ENCODE measurements at places on chromosomes 4 and X. TPM values are rescaled to one million over a fixed set of nuclear protein-coding genes. Genes with fewer than 3 reads are reported as not detected.

The ANOS1 gene
- total RNA-seq = not detected

The SLC9B1 gene
- total RNA-seq = 1.7 TPM

The BEX3 gene
- total RNA-seq = 29.2 TPM

The FAM241A gene
- total RNA-seq = 3.9 TPM

The SERTM2 gene
- not detected for total RNA-seq

The FHDC1 gene
- 0.20 TPM for total RNA-seq

GRCh38 chrX:84339507-84340364, 151.7 kb upstream of the RPS6KA6 start:
- no peak overlapping the region for H3K27ac ChIP-seq
- H3K36me3 ChIP-seq = no peaks in the 10 kb centered on the region
- H3K4me3 ChIP-seq = no peak overlapping the region
- H3K27me3 ChIP-seq = no peaks in the 10 kb centered on the region

DNA sequence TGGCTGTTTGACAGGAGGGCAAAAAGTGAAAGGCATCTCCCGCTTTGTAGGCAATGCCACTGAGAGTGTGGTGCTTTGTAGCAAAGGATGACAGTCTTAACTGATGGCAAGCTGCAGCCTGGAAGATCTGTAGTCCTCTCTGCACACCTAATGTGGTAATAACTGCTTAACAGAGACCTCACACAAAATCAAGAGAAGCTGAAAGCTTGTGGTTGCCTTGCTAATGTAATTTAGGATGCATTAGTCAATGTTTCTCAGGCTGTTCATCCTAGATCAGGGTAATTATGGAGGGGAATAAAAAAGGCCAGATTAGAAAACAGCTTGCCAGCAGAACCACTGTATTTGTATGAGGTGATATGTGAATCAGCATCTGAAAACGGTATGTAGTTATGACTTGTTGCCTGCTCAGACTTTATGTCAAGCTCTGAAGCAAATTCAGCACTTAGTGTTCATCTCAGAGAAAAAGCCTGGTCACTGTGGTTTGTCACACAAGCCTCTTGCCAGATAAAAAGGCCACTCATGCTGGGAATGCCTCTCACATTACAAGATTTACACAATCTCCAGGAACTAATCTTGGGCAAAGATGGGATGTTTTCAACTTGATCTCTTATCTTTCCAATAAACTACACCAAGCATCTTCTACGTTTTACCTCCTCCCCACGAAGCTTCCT, 130.8 kb downstream of the ENOX2 start:
- H3K4me3 ChIP-seq = no peak overlapping the region
- no peak overlapping the region for H3K27ac ChIP-seq
- no peak for DNase-seq

DNA sequence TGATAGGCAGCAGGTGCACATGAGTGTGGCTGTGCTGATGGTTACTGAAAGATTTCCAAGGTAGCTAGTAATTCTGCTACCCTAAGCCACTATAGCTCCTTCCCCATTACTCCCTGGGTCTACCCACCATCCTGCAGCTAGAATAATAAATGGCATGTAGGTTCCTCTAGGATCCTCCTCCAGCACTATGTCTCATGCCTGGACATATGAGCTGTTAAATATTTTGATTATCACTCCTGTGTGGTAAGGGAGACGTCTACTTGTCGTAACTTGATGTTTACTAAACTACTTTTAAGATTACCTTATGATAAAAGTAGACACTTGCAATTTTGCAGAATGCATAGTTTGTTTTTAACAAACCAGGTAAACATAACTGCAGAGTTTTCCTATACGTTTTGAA, 35.5 kb downstream of the TET2 start:
- no peaks in the 10 kb centered on the region for H3K36me3 ChIP-seq
- no peak overlapping the region for H3K27ac ChIP-seq
- H3K4me3 ChIP-seq = no peak overlapping the region
- DNase-seq = no peak
- H3K4me1 ChIP-seq = peaks cover 4% of the 10 kb centered on the region

The CASP3 gene
- 26.1 TPM for total RNA-seq

- H3K27ac ChIP-seq = no peak overlapping the region
- H3K4me1 ChIP-seq = no peaks in the 10 kb centered on the region
- no peaks in the 10 kb centered on the region for H3K27me3 ChIP-seq
- no peak for DNase-seq
These were observed 8.1 kb downstream of the NEK1 start for GRCh38 chr4:169604131-169604900.

DNA sequence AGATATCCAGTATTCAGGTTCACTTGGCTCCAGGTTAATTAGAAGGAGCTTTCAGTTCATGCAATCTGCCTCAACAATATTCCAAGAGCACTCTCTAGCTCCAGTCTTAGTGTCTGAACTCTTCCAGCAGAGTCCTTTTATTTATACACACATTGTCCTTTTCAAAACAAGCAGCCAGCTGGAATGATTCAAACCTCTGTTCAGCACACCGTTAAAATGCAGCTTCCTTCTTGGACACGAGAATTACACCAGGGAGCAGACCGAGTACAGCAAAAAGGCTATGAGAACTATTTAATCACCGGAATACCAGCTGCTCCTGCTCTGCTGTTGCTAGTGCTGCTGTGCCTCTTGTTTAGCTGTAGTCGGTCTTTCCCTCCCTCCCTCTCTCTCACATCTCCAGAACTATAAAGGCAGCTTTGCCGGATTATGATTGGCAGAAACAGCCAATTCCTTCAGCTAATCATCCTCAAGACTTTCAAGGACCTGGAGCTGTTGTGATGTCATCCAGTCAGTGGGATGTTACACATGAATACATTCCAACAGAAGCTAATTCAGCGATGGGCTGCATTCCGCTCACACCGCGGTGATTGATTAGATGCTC, at the start of gene NDST4:
TSS of gene NDST4 (minus strand) at position 115 of the 601 bp plus-strand sequence. CDS start 36,584 bp downstream, outside the sequence.
- no peak within 1 kb of the TSS for H3K4me3 ChIP-seq
- DNase-seq = no peak
- H3K27me3 ChIP-seq = no peaks in the 10 kb centered on the region
- H3K4me1 ChIP-seq = no peaks in the 10 kb centered on the region
- no peak within 1 kb of the TSS for H3K27ac ChIP-seq

GRCh38 chr4:687971-688853, 739 bp downstream of the SLC49A3 start:
- no peak for DNase-seq
- H3K27me3 ChIP-seq = no peaks in the 10 kb centered on the region
- H3K36me3 ChIP-seq = no peaks in the 10 kb centered on the region
- H3K4me1 ChIP-seq = peaks cover 8% of the 10 kb centered on the region

The F8A2 gene
- not detected for total RNA-seq

The RPGR gene
- total RNA-seq = 18.1 TPM

The SLC10A7 gene
- total RNA-seq = 24.1 TPM

- H3K4me3 ChIP-seq = no peak overlapping the region
- no peak for DNase-seq
- no peaks in the 10 kb centered on the region for H3K4me1 ChIP-seq
- no peak overlapping the region for H3K27ac ChIP-seq
- no peaks in the 10 kb centered on the region for H3K27me3 ChIP-seq
These were observed 426.4 kb upstream of the RPS6KA3 start for GRCh38 chrX:20693078-20693477.

DNA sequence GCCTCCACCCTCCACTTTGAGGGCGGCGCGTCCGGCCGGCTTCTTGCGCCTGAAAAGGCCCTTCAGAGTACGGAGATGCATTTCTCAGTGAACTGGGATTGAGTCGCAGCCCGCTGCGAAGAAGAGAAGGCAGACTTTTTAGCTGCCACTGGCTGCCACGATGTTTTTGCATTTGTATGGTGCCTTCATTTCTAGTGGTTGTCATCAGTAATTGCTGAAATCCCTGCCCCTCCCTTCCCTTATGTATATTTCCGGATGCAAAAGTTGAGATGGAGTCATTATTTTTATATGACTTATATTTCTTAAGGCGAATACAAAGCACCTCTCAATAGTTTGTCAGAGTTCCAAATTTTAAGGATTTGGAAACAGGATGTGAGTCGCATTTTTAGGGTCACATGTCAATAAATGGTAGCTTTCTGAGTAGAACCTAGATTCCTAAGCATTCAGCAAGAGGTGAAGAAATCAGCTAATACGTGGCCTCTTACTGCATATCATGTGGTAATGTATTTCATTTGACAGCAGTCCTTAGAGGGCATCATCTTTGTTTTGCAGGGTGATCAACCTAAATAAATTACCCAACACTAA, 658 bp downstream of the ATP6AP2 start:
- no peaks in the 10 kb centered on the region for H3K27me3 ChIP-seq
- H3K4me3 ChIP-seq = peak overlapping the region; percentile 84
- peak overlapping the region; percentile 88 for H3K27ac ChIP-seq
- peaks cover 14% of the 10 kb centered on the region for H3K4me1 ChIP-seq
- DNase-seq = peak; percentile 48

DNA sequence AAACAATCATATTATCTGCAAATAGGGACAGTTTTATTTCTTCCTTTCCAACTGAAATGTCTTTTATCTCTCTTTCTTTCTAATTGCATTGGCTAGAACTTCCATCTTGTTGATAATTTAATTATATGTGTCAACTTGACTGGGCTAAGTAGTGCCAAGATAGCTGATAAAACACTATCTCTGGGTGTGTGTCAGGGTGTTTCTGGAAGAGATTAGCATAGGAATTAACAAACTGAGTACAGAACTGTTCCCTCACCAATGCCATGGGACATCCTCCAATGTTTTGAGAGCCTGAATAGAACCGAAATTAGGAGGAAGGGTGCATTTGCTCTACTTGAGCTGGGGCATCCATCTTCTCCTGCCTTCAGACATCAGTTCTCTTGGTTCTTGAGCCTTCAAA, 1027.2 kb downstream of the FAT4 start:
- no peaks in the 10 kb centered on the region for H3K4me1 ChIP-seq
- H3K27ac ChIP-seq = no peak overlapping the region
- no peaks in the 10 kb centered on the region for H3K36me3 ChIP-seq
- no peak overlapping the region for H3K4me3 ChIP-seq
- DNase-seq = no peak
- no peaks in the 10 kb centered on the region for H3K27me3 ChIP-seq

DNA sequence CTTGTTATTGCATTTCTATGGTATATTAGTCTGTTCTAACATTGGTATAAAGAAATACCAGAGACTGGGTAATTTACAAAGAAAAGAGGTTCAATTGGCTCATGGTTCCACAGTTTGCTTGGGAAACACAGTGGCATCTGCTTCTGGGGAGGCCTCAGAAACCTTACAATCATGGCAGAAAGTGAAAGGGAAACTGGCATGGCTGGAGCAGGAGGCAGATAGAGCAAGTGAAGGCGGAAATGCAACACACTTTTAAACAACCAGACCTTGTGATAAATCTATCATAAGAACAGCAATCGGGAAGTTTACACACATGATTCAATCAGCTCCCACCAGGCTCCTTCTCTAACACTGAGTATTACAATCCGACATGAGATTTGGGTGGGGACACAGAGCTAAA, 346.6 kb upstream of the GNPDA2 start:
- no peak overlapping the region for H3K27ac ChIP-seq
- no peaks in the 10 kb centered on the region for H3K27me3 ChIP-seq
- no peaks in the 10 kb centered on the region for H3K4me1 ChIP-seq

The TLR2 gene
- 1.4 TPM for total RNA-seq

The KIT gene
- total RNA-seq = 0.49 TPM

The CCDC149 gene
- total RNA-seq = not detected

DNA sequence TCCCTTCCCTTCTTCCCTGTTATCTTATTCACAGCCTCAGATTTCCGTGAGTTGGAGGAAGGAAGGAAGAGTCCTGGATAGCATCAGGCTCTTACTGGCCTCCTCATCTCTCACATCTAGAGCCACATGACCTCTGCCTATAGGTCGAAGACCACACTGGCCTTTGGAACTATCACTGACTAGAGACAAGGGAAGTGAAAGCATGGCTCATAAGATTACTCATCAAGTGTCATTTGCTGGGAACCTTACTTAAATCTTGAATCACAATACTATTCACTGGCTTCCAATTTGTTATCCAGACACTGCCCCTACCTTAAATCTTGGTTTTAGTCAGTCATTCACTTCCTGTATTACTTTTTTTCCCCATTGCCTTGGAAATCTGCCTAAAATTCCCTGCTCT, 61.6 kb upstream of the MTMR8 start:
- no peaks in the 10 kb centered on the region for H3K36me3 ChIP-seq
- no peak overlapping the region for H3K27ac ChIP-seq
- no peak for DNase-seq
- H3K27me3 ChIP-seq = no peaks in the 10 kb centered on the region

The DMRTC1B gene
- total RNA-seq = 1.3 TPM

The TMPRSS11B gene
- not detected for total RNA-seq

DNA sequence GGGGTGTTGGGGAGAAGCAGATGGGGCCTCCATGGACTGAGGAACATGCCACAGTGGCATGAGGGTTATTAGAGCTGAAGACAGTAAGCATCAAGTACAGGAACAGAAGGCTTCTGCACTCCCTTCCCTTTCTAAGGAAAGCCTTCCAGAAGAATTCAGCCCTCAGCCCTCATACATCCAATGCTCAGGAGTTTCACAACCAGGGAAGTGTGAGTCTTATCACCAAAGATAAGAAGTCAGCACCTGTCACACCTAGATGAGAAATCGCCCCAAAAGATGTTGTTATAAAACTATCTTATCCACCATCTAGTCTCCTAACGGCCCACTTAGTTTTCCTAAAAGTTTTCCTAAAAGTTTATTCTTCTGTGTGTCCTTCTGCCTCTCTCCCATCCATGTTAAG, 78.0 kb upstream of the STS start:
- H3K27ac ChIP-seq = no peak overlapping the region
- DNase-seq = no peak
- H3K27me3 ChIP-seq = no peaks in the 10 kb centered on the region
- H3K4me1 ChIP-seq = peaks cover 9% of the 10 kb centered on the region
- no peaks in the 10 kb centered on the region for H3K36me3 ChIP-seq

The KLHL13 gene
- 0.27 TPM for total RNA-seq

The CXCL6 gene
- not detected for total RNA-seq

The RNF175 gene
- 2.1 TPM for total RNA-seq

DNA sequence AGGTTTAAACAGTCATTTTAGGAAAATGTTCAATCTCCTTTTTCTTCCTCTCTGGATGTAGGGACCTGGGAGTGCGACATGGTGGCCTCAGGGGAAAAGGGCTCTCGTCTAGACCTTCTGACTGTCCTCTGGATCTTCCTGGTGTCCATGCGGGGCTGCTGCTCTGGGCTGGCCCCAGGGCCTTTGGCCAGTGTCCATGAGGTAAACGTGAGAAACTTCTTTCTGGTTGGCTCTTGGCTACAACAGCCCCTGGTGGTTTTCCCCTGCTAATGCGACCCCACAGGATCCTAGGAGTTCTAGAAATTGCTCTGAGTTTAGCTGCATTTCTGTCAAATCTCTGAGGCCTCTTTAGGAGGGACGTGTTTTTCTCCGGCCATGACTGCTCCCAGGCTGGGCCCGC, 85.7 kb downstream of the MFAP3L start:
- no peak overlapping the region for H3K27ac ChIP-seq
- no peak overlapping the region for H3K4me3 ChIP-seq
- no peaks in the 10 kb centered on the region for H3K36me3 ChIP-seq
- no peaks in the 10 kb centered on the region for H3K4me1 ChIP-seq
- DNase-seq = no peak
- H3K27me3 ChIP-seq = no peaks in the 10 kb centered on the region

The PAGE4 gene
- not detected for total RNA-seq

The TRPC5OS gene
- not detected for total RNA-seq

DNA sequence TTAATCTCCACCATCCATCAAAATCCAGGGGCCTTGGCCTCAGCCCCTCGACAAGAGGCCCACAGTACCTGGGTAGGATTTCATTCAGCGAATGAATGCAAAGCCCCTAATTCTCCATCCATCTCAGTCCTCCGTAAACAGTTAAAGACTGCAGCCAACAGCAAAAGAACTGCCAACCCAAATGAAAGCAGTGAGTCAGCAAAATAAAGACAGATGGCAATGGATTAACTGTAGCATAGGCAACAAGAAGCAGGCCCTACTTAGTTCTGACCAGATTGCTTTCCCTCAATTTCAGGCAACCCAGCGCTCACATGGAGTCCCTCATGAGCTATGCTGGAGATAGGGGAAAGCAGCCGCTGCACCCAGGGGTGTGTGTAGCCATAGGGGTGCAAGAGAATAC, 21.4 kb downstream of the PLAC1 start:
- H3K36me3 ChIP-seq = no peaks in the 10 kb centered on the region
- no peak overlapping the region for H3K27ac ChIP-seq
- no peaks in the 10 kb centered on the region for H3K27me3 ChIP-seq
- no peaks in the 10 kb centered on the region for H3K4me1 ChIP-seq

The ARAP2 gene
- total RNA-seq = 92.2 TPM
